ENCODE measurements at places on chromosomes 16 and 17.

GRCh38 chr16:88391144-88391850 is 8.5 kb downstream of the ZNF469 start:
- DNase-seq = no peak

DNA sequence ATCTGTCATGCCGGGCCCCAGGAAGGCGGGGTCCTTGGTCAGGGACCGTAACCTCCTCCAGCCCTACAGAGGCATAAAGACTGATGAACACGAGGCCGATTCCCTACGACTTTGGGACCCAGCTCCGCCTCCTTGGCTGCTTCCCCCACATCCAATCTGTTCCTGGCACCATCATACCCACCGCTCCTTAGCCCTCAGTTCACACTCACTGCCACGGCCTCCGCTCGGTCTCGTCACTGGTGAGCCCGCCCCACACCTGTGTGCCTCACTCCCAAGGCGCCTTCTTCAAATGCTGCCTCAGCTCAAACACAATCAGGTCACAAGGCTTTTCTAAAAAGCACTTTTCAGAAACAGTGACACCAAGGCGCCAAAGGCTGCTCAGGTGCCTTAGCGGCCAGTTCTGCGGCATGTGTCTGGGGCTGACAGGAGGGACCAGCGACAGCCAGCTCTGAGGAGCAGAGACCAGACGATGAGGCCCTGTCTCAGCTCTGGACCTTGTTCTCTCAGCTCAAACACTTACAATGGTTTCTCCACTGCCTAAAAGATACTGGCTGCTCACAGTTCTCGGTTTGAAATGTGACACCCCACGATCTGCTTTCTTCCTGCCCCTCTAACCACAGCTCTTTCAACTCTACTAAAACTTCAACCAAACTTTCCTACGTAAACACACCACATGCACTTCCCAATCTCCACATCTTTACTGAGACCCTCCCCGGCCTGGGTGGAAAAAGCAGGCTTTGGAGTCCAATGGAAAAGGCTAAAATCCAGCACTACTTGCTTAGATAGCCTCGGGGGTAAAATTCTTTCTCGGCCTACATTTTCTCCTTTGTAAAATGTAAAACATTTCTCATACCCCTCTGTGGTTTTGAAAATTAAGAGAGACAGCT is 33.2 kb downstream of the CYB5D2 start:
- DNase-seq = peak; percentile 24

GRCh38 chr16:83808573-83809014 is 816 bp downstream of the HSBP1 start:
- DNase-seq = no peak

DNA sequence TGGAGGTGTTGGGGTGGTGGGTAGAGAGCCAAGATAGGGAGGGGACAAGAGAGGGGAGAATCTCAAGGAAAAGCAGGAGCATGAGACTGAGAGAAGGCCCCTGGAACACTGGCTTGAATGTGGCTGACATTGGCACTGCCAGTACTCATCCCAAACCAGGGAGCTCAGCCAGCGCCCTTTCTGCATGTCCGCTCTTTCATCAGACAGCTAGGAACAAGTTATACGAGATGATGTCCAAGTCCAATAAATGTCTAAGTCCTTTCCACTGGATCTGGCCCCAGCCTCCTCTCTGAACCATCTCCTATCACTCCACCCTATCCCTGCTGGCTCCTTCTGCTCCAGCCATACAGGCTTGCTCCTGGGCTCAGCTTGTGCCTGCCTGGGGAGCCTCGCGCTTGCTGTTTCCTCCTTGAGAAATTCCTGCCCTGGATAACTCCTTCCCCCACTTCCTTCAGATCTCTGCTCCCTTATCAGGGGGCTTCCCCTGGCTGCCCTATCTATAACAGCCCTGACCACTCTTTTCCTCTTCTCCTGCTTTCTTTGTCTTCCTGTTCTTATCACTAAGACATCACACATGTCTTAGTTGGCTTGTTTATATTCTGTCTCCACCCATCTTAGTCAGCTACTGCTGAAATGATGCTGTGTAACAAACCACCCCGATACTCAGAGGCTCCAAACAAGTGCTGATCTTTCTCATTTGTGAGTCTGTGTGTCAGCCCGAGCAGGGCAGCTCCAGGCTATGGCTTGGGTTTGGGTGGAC is 37.1 kb upstream of the MEOX1 start:
- no peak for DNase-seq

GRCh38 chr16:49483251-49483650 is 109.6 kb downstream of the C16orf78 start:
- DNase-seq = no peak

All from activated CD4-positive, alpha-beta T cell treated with anti-CD3 and anti-CD28 coated beads, Interleukin-2, amount 50 U/mL, for 4 hours (primary cell).